NCI-H510A treated with DMSO at 0.1 percent for 48 hours (cell line): ENCODE measurements at places on chromosomes 3 and 15.

DNA sequence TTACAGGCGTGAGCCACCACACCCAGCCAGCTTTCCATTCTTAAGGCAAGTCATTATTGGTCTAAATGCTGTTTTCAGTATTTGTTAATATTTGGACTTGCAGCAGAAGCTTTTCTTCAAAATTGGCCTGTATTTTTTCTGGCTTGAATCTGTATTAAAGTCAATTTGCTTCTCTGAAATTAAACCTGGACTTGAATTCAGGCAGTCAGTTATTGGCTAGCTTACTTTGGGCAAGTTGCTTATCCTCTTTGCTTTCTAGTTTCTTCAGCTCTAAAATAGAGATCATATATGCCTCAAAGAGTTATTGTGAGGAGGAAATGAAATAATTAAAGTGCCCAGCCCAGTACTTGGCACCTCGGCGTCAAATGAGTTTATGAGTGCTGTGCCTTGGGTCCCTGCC is 17.3 kb downstream of the STARD9 start:
- DNase-seq, result no peak

- no peak for DNase-seq
These were observed 18.6 kb downstream of the PRKCD start for GRCh38 chr3:53179580-53179979.

- no peak for DNase-seq
These were observed 388.2 kb upstream of the AGTR1 start for GRCh38 chr3:148309390-148310035.

GRCh38 chr3:52399593-52399992 is 45.3 kb downstream of the SEMA3G start:
- DNase-seq, result no peak

- no peak for DNase-seq
These were observed 64.7 kb upstream of the SEC22A start for GRCh38 chr3:123137001-123137400.

DNA sequence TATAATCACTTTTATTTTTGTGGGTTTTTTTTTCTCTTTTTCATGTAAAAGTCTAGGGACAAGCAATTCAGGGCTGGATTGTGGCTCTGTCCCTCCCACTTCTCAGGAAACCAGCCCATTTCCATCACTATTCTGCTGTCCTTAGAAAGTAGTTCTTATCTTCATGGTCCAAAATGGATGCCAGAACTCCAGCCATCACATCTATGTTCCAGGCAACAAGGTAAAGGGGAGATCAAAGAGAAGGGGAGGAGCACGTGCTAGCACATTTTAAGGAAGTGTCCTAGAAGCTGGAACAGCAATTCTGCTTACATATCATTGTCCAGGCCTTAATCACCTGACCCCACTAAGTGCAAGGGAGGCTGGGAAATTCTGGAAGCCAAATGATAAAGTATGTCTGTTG is 181.1 kb upstream of the C2CD4B start:
- DNase-seq, result no peak

DNA sequence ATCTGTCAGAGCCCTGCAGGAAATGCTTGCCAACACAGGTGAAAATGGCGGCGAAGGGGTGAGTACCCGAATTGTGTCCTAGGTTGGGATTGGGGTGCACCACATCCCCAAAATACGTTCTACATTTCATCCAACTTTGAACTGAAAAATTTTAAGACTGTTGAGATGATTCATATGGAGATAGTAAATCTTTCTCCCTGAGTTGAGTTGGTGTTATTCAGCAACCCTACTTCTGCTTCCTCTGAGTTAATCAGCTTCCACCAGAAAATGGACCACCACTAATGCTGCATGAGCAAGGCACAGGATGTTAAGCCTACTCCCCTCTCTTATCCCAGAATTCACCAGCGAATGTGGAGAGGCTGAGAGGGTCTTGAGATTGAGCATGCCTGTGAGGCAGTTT is 192.9 kb downstream of the RYR3 start:
- no peak for DNase-seq

DNA sequence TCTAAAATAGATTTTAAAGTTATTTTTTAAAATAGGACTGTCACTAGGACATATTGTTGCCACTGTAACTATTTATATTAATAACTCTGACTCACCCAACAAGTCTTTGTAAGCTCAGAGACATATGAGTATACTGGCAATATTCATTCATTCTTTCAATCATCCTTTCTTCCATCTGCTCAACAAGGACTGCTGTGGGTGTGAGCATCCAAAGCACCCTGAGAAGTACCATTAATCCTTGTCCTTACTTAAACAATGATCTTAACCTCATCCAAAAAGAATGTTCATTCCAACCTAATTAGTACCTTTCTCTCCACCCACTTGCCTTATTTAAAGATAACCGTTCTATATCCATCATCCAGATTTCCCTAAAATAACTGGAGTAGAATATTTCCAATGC is 94.2 kb upstream of the PPP2R3A start:
- DNase-seq, result no peak

- no peak for DNase-seq
These were observed 25.7 kb downstream of the DCLK3 start for GRCh38 chr3:36738702-36739101.

DNA sequence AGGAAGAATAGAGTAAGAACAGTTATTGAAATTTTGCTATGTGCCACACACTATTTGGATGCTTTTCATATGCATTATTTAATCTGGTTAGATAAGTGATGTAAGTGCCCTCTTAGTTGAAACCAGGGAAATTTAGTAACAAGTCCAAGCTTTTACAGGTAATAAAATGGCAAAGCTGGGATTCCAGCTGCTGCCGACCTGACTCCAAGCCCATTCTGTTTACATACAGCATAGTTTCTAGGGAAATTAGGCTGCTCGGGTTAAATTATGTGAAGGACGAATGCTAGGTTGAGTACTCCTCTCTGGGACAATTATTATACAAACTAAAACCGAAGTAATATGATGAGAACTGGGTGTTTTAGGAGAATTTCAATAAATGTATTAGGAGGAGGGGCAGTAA is 38.7 kb upstream of the FAH start:
- no peak for DNase-seq

DNA sequence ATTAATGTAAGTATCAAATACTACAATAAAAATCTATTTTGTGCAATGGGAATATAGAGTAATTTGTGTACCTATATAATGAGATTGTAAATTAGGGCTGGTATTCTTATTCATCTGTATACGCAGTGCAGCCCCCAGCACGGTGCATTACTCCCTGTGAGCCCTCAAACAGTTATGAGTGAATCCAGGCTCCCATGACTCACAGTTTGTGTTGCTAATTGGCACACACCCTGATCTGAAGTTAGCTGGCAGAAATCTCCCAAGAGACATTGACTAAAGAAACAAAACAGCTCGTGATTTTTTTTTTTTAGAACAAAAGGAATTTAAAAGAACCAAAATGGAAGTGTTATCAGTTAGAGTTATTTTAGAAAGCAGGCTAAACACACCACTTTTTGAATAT is 15.7 kb downstream of the GK5 start:
- DNase-seq, result no peak

GRCh38 chr3:194654443-194654842 is 17.5 kb downstream of the LSG1 start:
- no peak for DNase-seq

GRCh38 chr15:36525430-36525829 is 54.0 kb upstream of the CDIN1 start:
- no peak for DNase-seq

DNA sequence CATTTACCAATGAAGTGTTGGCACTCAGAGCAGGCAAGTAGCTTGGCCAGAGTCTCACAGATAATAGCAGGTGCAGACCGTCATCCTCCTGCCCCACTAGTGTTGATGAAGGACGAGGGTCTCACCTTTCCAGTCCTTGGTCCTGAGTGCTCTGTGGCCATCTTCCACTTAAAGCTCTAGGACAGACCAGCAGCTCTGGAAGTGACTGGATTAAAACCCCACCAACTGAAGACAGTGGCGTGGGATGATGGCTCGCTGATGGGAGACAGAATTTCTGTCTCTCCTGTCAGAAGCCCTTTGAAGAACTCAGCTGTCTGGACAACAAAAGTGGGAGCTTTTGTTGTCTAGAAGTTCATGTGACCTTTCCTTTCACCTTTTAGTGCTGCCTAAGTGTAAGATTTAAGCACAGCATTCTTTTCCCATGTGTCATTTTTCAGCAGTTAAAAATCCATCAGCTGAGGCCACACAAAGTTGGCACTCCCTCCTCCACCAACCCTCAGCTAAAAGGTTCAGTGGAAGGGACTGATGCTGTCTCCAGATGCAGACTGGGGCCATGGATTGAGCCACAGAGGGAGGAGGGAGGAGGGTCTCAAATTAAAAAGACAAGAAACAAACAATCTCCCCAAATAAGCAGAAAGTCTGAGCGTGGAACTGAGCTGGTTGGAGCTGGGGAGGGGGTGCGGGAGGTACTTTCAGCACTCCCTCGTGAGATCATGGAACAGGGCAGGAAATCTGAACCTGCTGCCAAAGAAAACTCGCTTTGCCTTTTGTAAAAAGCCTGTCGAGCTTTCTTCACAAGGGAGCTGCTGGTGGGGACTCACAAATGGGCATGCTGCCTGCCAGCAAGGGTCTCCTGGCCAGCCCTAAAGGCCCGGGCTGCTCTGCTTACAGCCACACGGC is 148.5 kb upstream of the CTDSPL start:
- DNase-seq, result no peak

GRCh38 chr15:65081758-65082157 is 5.2 kb downstream of the KBTBD13 start:
- no peak for DNase-seq

- DNase-seq, result no peak
These were observed at the start of gene TRAK1 for GRCh38 chr3:42090973-42091731. Gene TRAK1 (plus strand): TSS chr3:42091357. CDS start chr3:42091470, 113 bp downstream.

GRCh38 chr3:59308001-59308400 is 258.2 kb upstream of the CFAP20DC start:
- DNase-seq, result no peak

- no peak for DNase-seq
These were observed 2.4 kb downstream of the PSMA4 start for GRCh38 chr15:78542647-78543046.

GRCh38 chr15:59344311-59344710 is 28.4 kb downstream of the MYO1E start:
- no peak for DNase-seq

GRCh38 chr3:46858456-46858855 is 4.8 kb downstream of the MYL3 start:
- no peak for DNase-seq

DNA sequence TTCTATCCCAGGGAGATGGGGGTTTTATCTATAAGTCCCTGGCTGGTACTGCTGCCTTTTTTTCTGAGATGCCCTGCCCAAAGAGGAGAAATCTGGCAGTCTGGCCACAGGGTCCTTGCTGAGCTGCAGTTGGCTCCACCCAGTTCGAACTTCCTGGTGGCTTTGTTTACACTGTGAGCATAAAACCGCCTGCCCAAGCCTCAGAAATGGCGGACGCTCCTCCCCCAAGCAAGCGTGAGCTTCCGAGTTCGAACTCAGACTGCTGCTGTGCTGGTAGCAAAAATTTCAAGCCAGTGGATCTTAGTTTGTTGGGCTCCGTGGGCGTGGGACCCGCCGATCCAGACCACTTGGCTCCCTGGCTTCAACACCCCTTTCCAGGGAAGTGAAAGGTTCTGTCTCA is 126.8 kb upstream of the SUCLG2 start:
- no peak for DNase-seq

DNA sequence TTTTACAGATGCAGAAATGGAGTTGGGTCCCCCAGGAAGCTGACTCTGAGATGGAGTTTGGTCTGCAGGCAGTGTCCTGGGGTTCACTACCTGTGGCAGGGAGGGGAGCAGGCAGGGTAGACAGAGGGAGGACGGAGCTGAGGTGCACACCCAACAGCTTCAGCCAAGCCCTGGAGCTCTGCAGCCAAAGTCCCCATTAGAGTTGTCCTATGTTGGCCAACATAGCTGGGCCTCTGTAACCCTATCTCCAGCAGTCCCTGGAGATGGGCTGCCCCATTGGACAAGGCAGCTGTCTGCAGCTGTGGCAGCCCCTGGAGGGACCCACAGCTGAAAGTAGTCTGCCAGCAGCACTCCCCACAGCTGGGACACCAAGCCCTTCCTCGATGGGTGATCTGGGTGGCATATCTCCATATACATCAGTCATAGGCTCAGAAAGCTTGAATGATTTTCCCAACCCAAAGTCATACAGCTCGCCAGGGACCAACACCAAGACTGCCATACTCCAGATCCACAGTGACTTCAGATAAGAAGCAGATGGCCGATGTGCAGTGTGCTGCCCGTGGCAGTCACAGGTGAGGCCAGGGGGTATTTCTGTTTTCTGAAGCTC is 31.9 kb downstream of the STARD5 start:
- DNase-seq, result no peak
